ENCODE measurements at places on chromosomes 16 and 17.

- DNase-seq: peak; percentile 53
Observed at GRCh38 chr17:56593086-56593645, 333 bp upstream of the NOG start.

- peak; percentile 87 for DNase-seq
Observed at GRCh38 chr16:24729243-24729950, at the start of gene TNRC6A. TNRC6A (plus strand) TSS chr16:24729651; CDS start chr16:24729842, 191 bp downstream.

GRCh38 chr16:803754-804080 is 3.2 kb upstream of the GNG13 start:
- no peak for DNase-seq

DNA sequence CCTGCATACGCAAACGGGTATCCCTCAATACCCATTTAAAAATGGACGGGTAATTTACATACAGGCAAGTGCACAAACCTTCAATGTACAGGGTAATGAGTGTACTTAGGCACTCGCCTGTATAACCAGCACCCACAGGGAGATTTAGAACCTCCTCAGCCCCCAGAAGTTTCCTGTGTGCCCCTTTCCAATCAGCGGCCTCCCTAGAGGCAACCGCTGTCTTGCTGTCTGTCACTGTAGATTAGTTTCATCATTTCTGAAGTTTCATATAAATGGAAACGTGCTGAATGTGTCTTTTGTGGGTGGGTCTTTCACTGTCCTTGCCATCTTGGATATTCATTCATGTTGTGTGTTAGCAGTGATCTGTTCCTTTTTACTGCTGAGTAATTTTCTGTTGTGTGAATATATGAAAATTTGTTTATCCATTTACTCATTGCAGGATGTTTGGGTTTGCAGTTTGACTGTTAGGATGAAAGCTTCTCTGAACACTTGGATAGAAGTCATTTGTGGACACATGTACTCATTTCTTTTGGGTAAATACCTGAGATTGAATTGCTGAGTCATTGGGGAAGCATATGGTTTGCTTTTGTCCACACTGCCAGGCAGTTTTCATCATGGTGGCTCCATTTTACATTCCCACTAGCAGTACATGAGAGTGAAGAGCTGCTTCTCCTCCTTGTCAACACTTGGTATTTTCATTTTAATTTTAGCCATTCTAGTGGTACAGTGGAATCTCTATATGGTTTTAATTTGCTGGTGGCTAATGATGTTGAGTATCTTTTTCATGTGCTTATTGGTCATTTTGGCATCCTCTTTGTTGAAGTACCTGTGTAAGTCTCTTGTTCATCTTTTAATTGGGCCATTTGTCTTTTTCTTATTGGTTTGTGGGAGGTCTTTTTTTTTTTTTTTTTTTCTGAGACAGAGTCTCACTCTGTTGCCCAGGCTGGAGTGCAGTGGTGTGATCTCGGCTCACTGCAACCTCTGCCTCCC is 2.1 kb upstream of the ADCY7 start:
- DNase-seq: no peak

GRCh38 chr16:89361751-89362539 is 128.4 kb downstream of the ANKRD11 start:
- peak; percentile 75 for DNase-seq

DNA sequence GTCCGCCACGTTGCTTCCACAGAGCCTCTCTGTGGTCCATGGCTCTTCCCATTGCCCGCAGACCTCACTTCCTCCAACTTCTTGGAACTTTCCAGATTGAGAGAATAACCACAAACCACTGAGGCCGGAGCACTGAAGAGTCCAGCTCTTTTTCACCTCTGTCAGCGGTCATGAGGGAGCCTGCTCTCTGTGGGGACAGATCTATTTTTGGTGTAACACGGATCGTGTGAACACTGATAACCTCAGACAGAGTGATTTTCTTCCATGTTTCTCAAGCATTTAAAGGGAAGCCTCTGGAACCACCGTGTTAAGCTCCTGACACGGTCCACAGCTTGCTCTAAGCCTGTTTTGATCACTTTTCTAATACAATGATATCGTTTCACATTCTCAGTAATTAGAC is 49.7 kb downstream of the NTN1 start:
- DNase-seq: no peak

GRCh38 chr16:72666267-72666666 is 381.7 kb downstream of the ZFHX3 start:
- no peak for DNase-seq

- no peak for DNase-seq
Observed at GRCh38 chr17:42354956-42355843, 33.0 kb downstream of the STAT3 start.

- DNase-seq: no peak
Observed at GRCh38 chr16:74723256-74723655, 22.6 kb upstream of the MLKL start.

GRCh38 chr17:14670861-14671260 is 370.0 kb downstream of the HS3ST3B1 start:
- no peak for DNase-seq

GRCh38 chr17:27535178-27535928 is 79.1 kb downstream of the KSR1 start:
- no peak for DNase-seq

DNA sequence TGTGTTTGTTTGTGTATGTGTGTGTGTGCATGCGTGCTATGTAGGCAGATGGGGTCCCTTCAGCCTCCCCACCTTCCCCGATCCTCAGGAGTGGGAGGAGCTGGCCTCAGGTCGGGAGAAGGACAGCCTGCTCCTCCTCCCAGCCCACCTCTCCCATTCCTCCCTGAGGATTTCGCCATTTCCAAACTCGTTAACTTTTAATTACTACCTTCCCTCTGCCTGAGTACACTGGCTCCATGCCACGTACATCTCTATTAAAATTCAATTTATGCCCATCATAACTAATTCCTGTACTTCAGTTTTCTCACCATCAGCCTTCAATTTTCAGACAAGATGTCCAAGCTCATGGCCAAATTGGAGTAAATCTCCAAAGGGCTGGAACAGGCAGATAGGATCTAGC is 148.6 kb downstream of the SDK2 start:
- no peak for DNase-seq

DNA sequence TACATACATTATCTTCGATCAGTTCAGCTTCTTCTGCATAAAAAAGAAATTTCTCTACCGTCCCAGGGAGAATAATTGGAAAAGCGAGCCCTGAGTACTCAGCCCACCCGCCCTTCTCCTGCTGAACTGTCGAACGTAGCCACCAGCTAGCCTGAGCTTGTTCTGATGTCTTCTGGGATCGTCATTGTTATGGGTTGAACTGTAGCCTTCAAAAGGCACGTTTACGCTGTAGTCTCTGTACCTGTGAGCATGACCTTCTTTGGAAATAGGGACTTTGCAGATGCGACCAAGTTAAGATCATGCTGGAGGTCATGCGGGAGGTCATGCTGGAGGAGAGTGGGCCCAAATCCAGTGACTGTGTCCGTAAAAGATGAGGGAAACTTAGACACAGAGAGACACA is 86.2 kb downstream of the CMIP start:
- DNase-seq: no peak

GRCh38 chr16:84284154-84284722 is 10.4 kb upstream of the WFDC1 start:
- no peak for DNase-seq

DNA sequence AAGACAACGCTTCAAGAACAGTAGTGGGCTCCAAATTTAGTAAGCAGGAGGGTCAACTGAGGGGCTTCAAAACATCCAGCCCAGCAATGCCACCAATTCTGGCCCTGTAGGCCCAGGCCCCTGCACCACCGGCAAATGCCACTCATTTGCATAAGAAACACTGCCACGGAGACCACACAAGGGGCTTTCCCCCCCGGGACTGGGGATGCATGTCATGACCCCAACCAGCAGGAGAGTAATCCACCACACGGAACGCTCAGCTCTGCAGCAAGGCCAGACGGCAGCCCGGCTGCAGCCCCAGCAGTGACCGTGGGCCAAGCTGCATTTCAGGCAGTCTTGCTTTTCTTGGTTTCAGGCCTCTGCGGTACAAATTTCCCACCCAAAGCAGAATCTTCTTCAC is 14.1 kb downstream of the TMEM11 start:
- no peak for DNase-seq

GRCh38 chr17:11182430-11182829 is 58.6 kb upstream of the SHISA6 start:
- DNase-seq: no peak

DNA sequence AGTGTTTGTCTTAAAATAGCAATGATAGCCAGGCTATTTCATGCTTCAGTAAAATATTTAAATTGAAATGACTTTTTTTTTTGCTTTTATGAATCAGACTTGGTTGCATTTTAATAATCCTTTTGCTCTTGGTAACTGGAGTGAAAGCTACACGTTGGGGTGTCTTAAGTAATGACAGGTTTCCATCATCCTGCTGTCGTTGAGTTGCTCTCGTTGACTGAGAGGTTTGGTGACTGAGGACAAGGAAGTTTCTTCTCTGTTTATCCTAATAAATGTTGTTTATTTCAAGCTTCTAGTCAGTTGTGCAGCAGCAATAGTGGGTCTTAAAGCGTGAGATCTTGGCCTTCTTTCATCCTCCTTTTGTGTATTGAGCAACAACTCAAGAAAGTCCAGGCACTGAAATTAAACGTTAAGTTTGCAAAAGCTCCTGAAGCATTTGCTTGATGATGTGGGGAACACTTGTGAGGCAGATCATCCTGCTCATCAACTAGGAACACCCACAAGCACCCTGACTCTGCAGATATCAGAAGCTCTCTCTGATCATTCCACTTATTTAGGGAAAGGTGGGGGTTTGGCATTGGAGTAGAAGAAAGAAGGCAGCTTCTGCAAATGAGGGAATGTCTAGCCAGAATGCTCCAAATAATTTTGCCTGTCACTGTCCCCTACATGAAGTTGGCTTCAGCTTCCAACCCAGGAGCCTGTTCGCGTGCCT is 179.1 kb downstream of the RBFOX1 start:
- no peak for DNase-seq

GRCh38 chr17:34360601-34361270 is 2.3 kb downstream of the CCL1 start:
- DNase-seq: no peak

- DNase-seq: no peak
Observed at GRCh38 chr17:50710025-50710424, 2.3 kb upstream of the ANKRD40 start.

- DNase-seq: no peak
Observed at GRCh38 chr16:22250522-22250921, 44.4 kb downstream of the EEF2K start.

GRCh38 chr17:13293421-13293820 is 275.6 kb upstream of the ELAC2 start:
- no peak for DNase-seq

DNA sequence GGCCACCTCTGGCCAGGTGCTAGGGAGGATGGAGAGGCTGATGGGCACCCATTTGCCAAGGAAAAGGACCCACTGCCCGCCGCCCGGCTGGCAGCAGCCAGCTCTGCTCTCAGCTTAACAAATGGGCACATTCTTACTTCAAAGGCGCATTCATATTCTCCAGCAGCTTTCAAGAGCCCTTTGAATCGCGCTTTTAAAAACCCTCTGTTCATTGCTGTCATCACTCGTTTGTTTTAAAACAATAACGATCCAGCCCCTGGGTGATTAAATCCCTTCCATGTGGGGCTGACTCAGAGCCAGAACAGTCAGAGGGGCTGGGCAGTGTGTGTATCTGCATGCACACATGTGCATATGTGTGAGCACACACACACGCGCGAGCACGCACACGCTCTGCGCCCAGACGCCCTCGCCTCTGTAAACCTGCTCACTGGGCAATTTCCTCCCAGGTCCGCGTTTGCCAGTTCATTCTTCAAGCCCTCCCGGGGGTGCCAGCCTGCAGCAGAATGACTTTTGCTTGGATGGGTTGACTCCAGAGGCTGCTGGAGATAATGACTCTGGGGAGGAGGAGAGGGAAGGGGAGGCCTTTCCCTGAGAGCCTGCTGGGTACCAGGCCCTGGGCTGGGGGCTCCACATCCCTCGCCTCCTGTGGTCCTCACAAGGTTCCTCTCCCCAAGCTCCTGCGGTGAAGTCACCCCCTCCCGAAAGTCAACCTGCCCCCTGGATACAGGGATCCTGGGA is 133.1 kb downstream of the SDK2 start:
- DNase-seq: peak; percentile 64

GRCh38 chr16:505479-506245 is 21.9 kb upstream of the CAPN15 start:
- DNase-seq: no peak

- no peak for DNase-seq
Observed at GRCh38 chr17:76434870-76435269, 18.1 kb downstream of the UBE2O start.

- DNase-seq: no peak
Observed at GRCh38 chr17:49259663-49260010, 29.1 kb upstream of the PHOSPHO1 start.

DNA sequence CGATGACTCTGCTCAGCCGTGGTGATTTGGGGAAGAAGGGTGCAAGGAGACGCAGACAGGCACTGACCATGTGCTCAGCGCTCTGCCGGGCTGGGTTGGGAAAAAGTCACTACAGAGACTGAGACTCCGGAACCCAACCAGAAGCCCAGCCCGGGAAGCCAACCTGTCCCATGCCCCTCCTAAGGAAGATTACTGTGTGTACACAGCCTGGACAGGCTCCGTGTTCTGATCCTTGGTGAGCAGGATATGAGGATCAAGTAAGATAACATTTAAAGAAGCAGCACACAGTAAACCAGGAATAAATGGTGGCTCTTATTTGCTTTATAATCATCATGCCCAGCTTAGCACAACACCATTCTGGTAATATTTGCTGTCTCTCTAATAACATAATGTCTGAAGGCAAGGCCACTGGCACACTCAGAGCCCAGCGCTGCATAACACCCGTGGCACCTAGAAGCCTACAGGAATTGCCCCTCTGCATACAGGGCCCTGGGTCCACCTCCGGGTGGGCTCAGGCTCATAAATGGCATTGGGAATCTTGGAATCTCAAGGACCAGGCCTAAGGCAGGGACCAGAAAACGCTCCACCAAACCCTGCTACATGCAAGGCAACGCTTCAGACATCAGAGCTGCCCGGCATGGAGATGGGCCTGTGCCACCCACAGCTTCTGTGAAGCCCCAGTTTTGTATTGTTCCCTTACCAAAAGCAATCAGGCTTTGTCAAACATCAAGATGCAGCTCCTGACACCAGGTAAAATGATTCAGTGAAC is 113.5 kb downstream of the DYNLRB2 start:
- no peak for DNase-seq
